ENCODE measurements at places on chromosomes 6 and 20. TPM values are rescaled to one million over a fixed set of nuclear protein-coding genes. Genes with fewer than 3 reads are reported as not detected.
A peak's percentile ranks its signal among the peaks of the same experiment; 100 is the strongest.

GRCh38 chr6:47713200-47713599 is 14.8 kb downstream of the ADGRF4 start:
- no peak overlapping the region for H3K27ac ChIP-seq
- H3K4me3 ChIP-seq, result no peak overlapping the region
- DNase-seq, result no peak
- H3K4me1 ChIP-seq, result peaks cover 4% of the 10 kb centered on the region
- no peaks in the 10 kb centered on the region for H3K36me3 ChIP-seq

DNA sequence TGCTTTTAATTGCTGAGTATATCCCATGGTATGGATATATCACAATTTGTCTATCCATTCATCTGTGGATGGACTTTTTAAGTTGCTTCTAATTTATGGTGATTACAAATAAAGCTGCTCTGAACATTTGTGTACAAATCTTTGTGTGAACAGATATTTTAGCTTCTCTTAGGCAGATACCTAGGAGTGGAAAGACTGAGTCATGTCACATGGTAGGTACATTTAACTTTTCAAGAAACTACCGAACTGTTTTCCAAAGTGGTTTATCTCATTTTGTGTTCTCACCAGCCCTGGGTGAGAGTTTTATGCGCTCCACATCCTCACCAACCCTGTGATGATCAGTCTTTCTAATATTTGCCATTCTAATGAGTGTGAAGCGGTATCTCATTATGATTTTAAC is 31.0 kb upstream of the ZNFX1 start:
- H3K4me3 ChIP-seq, result no peak overlapping the region
- H3K27me3 ChIP-seq, result peaks cover 16% of the 10 kb centered on the region
- H3K4me1 ChIP-seq, result peaks cover 4% of the 10 kb centered on the region
- no peak overlapping the region for H3K27ac ChIP-seq
- no peak for DNase-seq
- H3K36me3 ChIP-seq, result peaks cover 2% of the 10 kb centered on the region

DNA sequence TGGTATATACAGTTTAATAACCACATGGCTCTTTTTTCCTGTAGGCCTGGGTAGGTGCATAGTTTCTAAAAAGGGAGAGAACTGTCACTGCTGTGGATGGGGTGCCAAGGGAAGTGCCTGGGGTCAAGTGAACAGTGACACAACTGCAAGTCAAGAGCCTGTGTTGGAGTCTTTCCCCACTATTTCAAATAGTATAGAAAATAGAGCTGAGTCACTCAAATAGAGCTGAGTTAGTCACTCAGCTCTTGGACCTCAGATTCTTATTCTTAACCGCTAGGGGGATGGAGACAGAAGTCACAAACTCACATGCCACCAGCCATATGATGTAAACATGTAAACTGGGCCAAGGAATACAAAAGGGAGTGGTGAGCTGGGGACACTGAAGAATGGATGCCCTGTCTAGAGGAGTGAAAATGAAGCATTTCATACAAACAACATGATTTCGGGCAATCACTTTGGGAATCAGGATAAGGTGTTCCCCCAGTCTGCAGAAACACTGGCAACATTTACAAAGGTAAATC is 2.1 kb downstream of the NQO2 start:
- H3K4me1 ChIP-seq, result peaks cover 48% of the 10 kb centered on the region
- H3K27me3 ChIP-seq, result no peaks in the 10 kb centered on the region
- DNase-seq, result peak; percentile 43

- no peak for DNase-seq
- no peaks in the 10 kb centered on the region for H3K36me3 ChIP-seq
- no peak overlapping the region for H3K27ac ChIP-seq
- no peak overlapping the region for H3K4me3 ChIP-seq
- H3K27me3 ChIP-seq, result peaks cover 31% of the 10 kb centered on the region
These were observed 260.0 kb downstream of the ERMARD start for GRCh38 chr6:170011204-170012036.

GRCh38 chr6:138885156-138885819 is 89.4 kb downstream of the ECT2L start:
- no peak overlapping the region for H3K27ac ChIP-seq
- no peak for DNase-seq
- no peaks in the 10 kb centered on the region for H3K27me3 ChIP-seq
- no peaks in the 10 kb centered on the region for H3K36me3 ChIP-seq
- H3K4me1 ChIP-seq, result no peaks in the 10 kb centered on the region

- DNase-seq, result no peak
- no peak overlapping the region for H3K27ac ChIP-seq
These were observed 100.3 kb upstream of the SIRPG start for GRCh38 chr20:1757606-1758512.

DNA sequence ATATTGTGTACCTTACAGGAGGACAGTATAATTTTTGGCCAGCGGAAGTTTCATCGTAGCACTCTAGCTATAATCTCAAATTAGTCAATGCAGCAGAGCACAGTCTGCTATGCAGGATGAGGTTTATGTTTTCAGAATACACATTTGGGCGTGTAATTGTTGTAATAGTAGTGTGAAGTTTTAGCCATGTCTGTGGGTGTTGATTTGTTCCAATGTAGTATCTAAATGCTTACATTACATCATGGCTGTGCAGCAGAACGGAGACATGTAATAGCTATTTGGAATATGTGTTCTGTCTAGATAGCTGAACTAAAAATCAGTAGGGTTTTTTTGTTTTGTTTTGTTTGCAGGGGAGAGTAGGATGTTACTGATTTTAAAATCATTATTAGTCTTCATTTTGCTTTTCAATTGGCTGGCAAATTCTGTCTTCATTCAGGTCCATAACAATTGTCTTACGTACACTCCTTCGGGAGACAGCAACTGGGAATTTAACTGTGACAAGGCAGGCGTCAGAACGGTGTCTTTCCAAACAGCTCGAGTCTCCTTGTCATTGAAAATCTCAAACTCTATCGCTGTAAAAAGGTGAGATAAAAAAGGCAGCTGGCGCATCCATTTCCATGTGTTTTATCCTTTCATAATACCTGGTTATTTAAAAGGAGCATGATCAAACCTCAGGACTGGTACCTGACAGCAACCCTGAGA is 65.1 kb upstream of the CDH4 start:
- no peak for DNase-seq
- H3K27me3 ChIP-seq, result peaks cover 2% of the 10 kb centered on the region
- H3K4me3 ChIP-seq, result no peak overlapping the region
- no peaks in the 10 kb centered on the region for H3K36me3 ChIP-seq

DNA sequence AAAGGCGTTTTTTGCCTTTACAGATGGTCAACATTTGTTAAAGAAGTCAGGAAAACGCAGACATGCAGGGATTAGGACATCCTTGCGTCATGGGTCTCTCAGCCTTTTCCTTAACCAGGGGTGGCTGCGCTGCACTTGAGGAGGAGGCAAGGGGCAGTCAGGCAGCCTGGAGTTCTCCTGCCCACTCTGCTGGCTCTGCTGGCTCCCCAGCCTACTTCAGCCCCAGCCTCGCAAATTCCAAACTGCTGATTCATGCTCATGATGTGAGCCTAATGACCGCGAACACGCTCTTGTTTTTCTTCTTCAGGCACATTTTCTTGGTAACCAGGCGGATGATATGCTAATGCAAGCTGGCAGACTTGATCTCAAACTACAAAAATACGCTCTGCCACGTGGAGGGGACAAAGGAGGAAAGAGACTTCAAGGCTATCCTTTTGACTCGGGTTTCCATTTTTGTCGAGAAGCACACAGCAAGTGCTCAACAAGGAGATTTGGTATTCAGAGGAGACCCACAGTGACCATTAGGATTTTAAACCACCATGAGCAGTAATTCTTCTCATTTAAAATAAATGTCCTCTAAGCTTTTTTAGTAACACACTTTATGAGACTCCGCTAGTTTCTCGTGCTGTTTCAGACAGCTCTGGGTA is 290.3 kb upstream of the STXBP5 start:
- DNase-seq, result no peak
- no peaks in the 10 kb centered on the region for H3K27me3 ChIP-seq
- H3K4me3 ChIP-seq, result no peak overlapping the region
- H3K4me1 ChIP-seq, result peaks cover 3% of the 10 kb centered on the region

- H3K4me1 ChIP-seq, result no peaks in the 10 kb centered on the region
- DNase-seq, result no peak
- H3K36me3 ChIP-seq, result no peaks in the 10 kb centered on the region
- no peak overlapping the region for H3K4me3 ChIP-seq
- H3K27me3 ChIP-seq, result peaks cover 2% of the 10 kb centered on the region
These were observed 260.6 kb upstream of the SASH1 start for GRCh38 chr6:148082044-148082443.

DNA sequence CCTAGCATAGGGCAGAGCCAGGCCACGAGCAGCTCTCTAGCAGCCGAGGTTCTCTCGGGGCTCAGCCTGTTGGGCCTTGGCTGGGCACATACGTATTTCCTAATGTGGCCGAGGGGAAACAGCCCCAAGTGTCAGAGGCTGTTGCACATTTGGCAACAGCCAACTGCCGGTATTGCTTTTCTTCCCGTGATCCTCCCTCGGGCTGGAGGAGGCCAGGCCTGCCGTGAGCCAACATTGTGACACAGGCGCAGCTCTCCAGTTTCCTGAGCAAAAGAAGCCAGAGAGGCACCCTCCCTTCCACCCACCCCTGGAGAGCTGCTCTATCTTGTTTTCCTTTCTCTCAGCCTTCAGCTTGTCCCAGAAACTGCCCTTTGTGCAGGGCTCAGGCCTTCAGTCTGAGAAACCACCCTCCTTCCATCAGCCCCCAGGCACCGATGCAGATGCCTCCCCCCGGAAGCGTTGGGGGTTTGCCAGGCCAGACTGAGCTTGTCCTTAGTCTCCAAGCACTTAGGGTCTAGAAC is 5.1 kb upstream of the BPI start:
- peaks cover 27% of the 10 kb centered on the region for H3K27me3 ChIP-seq
- H3K4me1 ChIP-seq, result peaks cover 5% of the 10 kb centered on the region
- no peak for DNase-seq
- no peak overlapping the region for H3K27ac ChIP-seq
- no peaks in the 10 kb centered on the region for H3K36me3 ChIP-seq

- DNase-seq, result no peak
- H3K4me1 ChIP-seq, result no peaks in the 10 kb centered on the region
- no peaks in the 10 kb centered on the region for H3K36me3 ChIP-seq
- no peak overlapping the region for H3K27ac ChIP-seq
These were observed 115.7 kb downstream of the UNC5CL start for GRCh38 chr6:40923326-40923725.

- no peaks in the 10 kb centered on the region for H3K4me1 ChIP-seq
- no peak for DNase-seq
- no peaks in the 10 kb centered on the region for H3K36me3 ChIP-seq
- no peak overlapping the region for H3K4me3 ChIP-seq
- peaks cover 10% of the 10 kb centered on the region for H3K27me3 ChIP-seq
These were observed 50.5 kb downstream of the BMP7 start for GRCh38 chr20:57215826-57216471.

- H3K27me3 ChIP-seq, result peaks cover 2% of the 10 kb centered on the region
- H3K4me3 ChIP-seq, result no peak overlapping the region
- no peaks in the 10 kb centered on the region for H3K36me3 ChIP-seq
- no peak overlapping the region for H3K27ac ChIP-seq
These were observed 8.9 kb upstream of the NTSR1 start for GRCh38 chr20:62699741-62700140.

KIAA0408 gene
- 2.7 TPM for total RNA-seq

BRD2 gene
- total RNA-seq, result 383 TPM

CGAS gene
- total RNA-seq, result 27.9 TPM

HCRTR2 gene
- total RNA-seq, result not detected

SLC22A16 gene
- not detected for total RNA-seq

GFOD1 gene
- 2.4 TPM for total RNA-seq

Data from activated CD4-positive, alpha-beta T cell treated with anti-CD3 and anti-CD28 coated beads, Interleukin-2, amount 10 ng/mL, durations not matched to agents 7 days and 5 days (primary cell).